ENCODE measurements at places on chromosomes 5 and 9.

- no peak for DNase-seq
These were observed 40.6 kb downstream of the TMEM174 start for GRCh38 chr5:73213566-73213998.

- DNase-seq = no peak
These were observed 17.8 kb upstream of the GLIPR2 start for GRCh38 chr9:36118706-36119105.

GRCh38 chr5:68274847-68275651 lies 59.5 kb downstream of the PIK3R1 start:
- no peak for DNase-seq

- no peak for DNase-seq
These were observed 807.4 kb downstream of the TLE1 start for GRCh38 chr9:80881940-80882339.

DNA sequence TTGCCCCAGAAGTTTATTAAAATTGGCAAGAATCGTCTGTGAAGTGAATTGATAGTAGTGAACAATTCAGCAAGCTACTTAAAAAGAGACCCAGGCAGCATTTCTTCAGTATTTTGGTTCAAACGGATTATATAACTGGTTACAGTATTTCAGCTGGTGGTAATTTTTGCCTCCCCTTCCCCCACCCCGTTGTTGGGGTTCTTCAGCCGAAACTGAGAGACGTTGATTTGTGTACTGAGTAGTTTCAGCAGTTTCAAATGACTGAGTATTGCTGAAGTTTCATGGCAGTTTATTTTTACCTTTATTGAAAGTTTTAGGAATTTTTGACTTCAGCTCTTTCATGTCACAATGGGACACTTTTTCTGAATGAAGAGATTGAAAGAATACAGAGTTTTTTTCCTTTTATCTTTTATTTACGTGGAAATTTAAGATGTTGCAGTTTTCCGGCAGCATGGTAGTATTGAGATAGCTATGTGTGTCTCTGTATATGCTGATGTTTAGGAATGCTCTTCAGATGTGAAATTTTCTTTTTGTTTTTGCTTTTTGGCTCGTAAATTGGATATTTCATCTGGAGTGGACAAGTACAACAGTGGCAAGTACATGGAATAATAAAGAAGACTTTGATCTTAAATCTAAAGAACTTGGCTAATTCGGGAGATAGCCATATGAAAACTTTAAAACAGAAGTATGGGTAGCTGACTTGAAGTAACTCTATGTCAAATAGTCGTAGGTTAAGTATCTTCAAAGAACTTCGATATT lies 1.9 kb downstream of the GPBP1 start:
- DNase-seq = no peak

DNA sequence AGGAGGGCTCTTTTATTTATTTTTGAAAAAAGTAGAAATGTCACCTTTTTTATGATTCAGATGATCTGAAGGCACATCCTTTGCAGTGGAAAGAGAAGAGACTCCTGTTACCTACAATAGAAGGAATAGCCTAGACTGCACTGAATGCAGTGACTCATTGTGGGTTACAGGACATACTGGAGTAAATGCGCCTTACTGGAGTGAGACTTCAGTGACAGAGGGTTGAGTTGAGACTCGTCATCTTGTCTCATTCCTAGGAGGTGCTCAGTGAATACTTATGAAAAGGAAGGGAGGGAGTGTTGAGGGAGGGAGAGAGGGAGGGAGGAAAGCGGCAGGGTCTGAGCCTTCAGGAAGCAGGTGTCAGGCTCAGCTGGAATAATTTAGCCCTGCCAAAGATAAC lies 25.2 kb downstream of the ANKRA2 start:
- no peak for DNase-seq

DNA sequence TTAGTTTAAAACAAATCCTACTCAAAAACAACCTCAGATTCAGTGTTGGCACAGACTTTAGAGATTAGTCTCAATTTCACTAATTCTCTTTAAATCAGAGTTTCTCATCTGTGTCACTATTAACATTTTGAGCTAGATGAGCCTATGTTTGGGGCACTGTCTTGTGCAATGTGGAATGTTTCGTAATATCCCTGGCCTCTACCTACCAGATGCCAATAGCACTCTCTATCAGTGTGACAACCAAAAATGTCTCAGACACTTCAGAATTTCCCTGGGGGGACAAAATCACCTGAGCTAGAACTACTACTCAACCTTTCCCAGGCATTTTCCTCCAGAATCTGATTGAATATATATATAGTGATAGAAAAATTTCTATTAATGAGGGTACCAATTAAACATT lies 465.2 kb upstream of the RGMB start:
- DNase-seq = no peak

DNA sequence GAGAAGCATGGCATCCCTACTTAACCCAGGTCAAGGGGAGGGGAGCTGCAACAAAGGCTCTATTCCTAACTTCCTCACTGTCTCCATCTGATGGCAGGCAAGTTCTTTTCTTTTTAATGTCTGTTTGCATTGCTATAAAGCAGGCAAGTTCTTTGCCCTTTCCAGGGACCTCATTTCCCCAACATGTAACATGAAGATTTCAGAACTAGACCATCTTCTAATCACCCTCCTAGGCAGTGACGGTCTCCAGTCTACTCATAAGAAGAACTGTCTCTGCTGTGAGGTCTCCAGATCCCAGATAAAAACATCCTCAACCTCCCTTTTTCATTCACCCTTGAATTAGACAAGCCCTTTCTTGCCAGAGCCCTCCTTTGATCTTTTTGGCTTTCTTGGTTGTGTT lies 42.1 kb downstream of the PPP1R2B start:
- no peak for DNase-seq

- no peak for DNase-seq
These were observed 55.4 kb downstream of the FOXI1 start for GRCh38 chr5:170161069-170161468.

DNA sequence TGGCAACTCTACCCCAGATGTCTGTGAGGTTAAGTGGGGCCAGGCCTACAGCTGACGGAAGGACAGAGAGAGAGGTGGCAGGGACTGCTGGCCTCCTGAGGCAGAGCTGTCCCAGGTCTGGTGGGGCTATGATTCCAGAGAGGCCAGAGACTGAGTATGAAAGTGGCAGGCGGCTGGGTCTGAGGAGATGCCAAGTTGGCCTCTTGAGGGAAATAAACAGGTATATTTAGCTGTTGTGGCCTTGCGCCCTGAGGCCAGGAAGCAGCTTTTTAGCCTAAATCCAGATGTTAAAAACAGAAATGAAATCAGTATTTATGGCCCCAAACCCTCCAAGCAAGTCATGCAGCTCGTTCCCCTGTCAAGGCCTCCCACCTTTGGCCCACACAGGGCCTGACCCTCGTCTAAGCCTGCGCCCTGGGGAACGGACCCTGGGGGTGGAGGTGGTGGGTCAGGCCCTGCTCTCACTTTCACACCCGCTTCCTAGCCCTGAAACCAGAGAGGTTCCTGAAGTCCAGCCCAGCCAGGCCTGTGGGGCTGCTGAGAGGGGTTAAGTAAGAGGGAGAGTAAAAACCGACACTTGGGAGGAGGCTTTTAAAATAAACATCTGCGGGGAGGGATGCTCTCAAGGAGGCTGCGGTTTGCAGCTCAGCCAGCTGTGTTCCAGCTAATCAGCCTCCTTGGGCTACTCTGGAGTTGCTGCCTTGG lies 18.7 kb downstream of the PCDHGC5 start:
- DNase-seq = no peak

- no peak for DNase-seq
These were observed 18.2 kb downstream of the CDO1 start for GRCh38 chr5:115798252-115798651.

DNA sequence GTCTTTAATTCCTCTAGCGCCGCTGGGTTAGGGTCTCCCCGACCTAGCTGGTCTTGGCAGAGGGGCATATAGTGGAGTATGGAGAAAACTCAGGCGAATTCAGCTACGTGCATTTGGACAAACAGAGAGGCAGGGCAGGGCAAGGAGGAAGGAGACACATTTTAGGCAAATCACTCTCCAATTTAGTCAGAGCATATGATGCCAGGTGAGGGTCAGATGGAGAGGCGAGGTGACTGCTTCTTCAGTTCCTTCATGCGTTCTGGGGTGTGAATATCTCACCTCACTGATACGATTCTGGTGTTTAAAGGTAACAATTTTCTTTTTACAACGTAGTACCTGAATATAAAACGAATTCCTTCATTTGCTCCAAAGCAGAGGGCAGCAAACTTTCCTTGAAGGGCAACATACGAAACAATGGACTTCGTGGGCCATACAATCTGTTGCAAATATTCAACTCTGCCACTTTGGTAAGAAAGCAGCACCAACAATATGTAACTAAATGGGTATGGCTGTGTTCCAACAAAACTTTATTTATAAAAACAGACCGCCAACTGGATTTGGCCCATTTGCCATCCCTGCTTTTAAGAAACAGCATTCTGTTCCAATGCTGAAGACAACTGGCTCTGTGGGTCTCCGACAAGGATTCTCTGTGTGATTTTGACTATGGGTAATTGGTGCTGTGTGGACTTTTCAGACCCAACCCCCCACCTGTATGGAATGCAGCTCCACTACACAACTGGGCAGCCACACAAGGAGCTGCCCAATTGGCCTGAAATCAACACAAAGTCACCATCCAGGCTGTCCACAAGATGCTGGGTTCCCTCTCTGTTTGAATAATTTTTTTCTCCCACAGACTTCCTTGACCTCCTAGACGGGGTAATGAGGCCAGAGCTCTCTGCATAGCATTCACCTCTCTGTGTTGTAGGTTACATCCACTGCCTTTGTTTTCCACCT lies 53.8 kb downstream of the RAPGEF1 start:
- DNase-seq = no peak

GRCh38 chr9:128785427-128785826 lies 1.6 kb upstream of the TBC1D13 start:
- DNase-seq = no peak

- DNase-seq = no peak
These were observed 37.7 kb upstream of the STXBP1 start for GRCh38 chr9:127574072-127574993.

GRCh38 chr9:104882566-104882965 lies 45.4 kb downstream of the ABCA1 start:
- DNase-seq = no peak

- no peak for DNase-seq
These were observed 19.6 kb upstream of the ZNF462 start for GRCh38 chr9:106843371-106843770.

- DNase-seq = no peak
These were observed 362.8 kb downstream of the MRPS30 start for GRCh38 chr5:45171563-45171962.

DNA sequence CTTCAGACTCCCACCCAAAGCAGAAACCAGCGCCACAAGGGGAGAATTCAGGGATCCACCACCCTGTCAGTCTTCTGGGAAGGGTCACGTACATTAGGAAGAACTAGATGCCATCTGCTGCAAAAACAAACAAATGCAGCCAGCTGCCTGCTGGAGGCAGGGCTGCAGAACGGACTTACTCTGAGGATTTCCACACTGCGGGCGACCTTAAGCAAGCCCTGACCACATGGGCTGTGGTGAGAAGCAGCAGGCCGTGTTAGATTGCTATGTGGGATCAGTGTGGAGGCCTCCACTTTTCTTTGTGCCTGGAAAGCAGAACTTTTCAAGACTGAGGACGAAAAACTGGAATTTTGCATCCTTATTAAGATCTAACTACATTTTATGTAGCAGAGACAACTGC lies 13.4 kb upstream of the LTC4S start:
- no peak for DNase-seq

- no peak for DNase-seq
These were observed 5.9 kb downstream of the DNM1 start for GRCh38 chr9:128208946-128209669.

- DNase-seq = no peak
These were observed 126.9 kb downstream of the PALM2AKAP2 start for GRCh38 chr9:109906766-109907382.

DNA sequence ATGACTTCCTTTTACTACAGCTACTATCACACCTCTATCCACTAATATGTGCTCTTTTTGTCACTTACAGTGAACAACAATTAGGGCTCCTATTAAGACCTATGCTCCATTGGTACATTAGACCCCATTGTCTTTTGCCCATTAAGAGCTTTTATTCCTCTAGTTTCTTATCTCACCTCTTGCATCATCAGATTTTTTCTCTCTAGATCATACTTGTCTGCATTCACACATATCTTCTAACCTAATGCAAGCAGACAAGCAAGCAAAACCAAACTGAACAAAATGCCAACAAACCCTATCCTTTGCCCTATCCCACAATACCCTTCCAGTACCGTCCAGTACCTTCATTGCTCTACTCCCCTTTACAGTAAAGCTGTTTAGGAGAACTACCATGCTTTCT lies 10.1 kb upstream of the RBM27 start:
- no peak for DNase-seq

DNA sequence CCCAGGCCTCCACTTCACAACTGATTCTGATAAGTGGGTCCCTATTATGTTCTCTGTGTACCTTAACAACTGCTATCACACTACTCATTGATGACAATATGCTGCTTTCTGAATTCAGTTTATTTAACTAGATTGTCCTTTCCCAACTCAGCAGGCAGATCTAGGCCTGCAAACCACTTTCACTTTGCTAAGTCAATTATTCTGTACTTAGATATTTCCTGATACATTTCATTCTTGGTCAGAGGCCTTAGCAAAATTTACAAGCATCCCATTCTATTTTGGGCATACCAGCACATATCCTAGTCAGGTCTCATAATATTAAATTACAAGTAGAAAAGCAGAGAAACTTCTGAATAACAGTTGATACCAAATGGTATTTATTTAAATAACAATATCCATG lies 235.7 kb upstream of the HAPLN1 start:
- no peak for DNase-seq

GRCh38 chr5:7088849-7089248 lies 307.1 kb upstream of the ADCY2 start:
- no peak for DNase-seq

DNA sequence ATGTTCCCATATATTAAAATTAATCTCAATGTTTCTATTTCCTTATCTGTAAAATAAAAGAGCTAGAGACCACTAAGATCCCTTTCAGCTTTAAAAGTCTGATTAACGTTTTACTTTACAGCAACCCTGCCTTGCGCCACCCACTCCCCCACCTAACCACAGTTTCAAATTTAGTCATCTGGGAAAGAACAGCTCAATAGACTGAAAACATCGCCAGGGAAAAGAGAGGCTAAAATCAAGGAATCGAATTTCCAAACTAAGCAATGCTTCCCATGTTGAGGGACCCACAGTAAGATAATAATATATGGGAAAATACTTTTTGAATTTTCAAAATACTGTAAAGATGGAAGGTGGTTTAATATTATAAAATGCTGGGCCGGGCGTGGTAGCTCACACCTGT lies 6.6 kb downstream of the SAXO1 start:
- DNase-seq = no peak

DNA sequence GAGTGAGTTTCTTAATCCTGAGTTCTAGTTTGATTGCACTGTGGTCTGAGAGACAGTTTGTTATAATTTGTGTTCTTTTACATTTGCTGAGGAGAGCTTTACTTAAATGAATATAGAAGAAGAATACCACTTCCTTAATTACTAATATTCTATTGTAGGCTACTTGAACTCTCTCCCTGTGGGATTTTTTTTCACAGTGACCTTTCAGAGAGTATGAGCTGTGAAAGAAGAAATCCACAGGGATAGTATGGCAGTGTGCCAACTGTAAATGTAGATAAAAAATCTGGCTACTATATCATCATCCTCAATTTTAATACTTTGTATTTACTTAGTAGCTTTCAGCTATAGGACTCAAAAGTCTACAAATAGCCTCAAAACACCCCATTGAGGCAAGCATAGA lies 67.3 kb downstream of the COMMD10 start:
- DNase-seq = no peak

Measured in stimulated activated CD8-positive, alpha-beta memory T cell treated with anti-CD3 and anti-CD28 coated beads, Interleukin-2, amount 100 ng/mL, for 48 hours (primary cell).